ENCODE measurements at places on chromosomes 4 and X.

DNA sequence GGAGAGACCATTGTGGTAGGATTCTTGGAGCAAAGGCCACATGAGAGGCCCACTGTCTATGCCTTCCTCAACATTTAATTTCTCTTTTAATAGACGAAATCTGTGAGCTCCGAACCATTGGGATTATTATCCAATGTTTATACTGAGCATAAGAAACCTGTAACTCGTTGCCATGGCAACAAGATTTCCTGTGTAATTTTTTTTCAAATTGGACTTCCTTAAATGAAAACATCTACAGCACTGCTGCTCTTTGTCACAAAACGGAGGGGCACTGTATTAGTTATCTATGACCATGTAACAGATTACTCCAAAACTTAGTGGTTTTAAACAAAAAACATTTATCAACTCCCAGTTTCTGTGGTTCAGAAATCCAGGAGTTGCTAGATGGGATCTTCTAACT is 38.7 kb downstream of the PPP1R2C start:
- DNase-seq = no peak

- no peak for DNase-seq
These were observed 36.4 kb upstream of the ADH4 start for GRCh38 chr4:99180382-99181070.

DNA sequence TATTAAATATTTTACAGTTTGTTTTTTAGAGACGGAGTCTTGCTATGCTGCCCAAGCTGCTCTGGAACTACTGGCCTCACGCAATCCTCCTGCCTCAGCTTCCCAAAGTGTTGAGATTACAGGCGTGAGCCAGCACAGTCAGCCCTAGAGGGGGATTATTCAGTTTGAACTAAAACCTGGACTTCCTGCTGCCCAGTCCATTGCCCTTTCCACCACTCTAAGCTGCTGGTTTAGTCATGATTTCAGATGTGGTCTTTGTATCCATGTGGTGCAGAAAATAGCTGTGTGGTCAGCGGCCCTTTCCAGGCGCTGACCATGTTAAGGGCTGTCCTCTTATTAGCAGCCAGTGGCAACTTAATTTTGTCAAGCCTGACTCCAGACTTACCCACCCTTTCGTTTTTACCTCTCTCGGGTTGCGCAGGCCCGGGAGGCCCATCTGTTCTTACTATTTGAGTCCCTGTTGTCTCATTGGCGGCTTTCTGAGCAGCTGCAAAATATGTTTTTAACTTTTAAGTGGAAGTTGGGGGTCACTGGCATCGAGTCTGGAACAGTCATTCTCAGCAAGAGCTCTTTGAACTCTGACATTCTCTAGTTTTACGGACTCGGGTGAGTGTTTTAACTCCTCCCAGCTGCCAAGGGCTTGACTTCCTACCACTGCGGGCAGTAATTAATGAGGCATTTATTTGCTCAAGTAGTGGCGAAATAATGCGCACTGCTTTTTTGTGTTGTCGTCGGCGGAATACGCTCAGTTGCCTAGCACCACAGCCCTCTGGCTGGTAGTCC is 773 bp upstream of the VMA21 start:
- DNase-seq = no peak

DNA sequence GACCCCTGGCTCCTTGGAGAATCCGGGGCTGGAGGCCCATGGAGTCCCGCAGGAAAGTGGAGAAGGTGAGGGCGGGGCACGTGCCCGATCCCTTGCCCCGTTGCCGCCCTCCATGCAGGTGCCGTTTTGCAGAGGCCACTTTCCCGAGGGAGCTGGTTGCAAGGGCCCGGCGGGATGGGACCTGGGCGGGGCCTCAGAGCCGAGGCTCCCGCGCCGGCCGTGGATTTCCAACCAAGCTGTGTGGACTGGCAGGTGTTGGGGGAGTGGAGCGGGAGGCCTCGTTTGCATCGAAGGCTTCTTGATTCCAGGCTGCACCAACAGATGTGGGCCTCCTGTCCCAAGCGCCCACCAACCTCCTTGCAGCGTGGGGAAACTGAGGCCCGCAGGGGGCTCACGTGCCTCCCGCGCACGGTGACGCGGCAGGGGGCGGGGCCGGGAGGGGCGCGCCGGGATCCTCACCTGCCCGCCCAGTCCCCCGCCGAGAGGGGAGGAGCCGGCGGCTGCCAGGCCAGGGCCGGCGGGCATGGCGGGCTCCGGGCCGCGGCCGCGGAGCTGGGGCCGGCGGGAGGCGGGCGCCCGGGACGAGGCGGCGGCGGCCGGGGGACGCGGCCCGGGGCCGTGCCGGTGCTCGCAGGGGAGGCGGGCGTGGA is 24.9 kb downstream of the SH3BP2 start:
- DNase-seq = no peak

GRCh38 chr4:23814996-23815660 is 74.7 kb downstream of the PPARGC1A start:
- no peak for DNase-seq

DNA sequence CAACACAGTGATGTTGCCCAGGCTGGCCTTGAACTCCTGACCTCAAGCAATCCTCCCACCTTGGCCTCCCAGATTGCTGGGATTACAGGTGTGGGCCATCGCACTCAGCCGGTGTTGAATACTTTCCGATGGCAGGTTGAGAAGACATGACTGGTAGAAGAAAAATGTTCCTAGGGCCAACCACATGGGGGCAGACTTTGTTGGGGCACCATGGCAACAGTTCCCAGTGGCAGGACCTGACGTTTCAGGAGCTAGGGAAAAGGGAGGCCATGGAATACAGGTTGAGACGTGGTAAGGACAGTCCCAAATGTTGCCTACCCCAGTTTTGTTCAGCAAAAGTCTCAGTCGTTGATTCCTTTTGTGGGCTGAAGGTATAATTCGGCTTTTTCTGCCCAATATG is 134.6 kb downstream of the ASMT start:
- DNase-seq = no peak

DNA sequence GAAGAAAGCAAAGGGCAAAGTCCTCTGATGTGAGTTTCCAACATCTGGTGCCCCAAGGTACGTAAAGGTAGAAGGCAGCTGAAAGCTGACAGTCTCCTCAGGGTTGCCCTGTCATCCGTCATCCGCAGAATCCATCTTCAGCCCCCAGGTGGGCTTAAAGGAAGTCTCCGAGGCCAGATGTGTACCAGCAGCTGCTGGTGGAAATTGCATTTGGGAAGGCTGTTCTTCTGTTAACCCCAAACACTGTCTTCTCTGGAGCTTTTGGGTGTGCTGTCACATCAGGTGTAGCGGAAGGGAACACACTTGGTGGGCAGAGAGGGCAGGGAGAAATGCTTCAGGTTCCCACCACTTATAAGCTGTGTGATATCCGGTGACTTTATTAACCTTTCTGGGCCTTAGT is 310.0 kb upstream of the GATB start:
- DNase-seq = no peak

DNA sequence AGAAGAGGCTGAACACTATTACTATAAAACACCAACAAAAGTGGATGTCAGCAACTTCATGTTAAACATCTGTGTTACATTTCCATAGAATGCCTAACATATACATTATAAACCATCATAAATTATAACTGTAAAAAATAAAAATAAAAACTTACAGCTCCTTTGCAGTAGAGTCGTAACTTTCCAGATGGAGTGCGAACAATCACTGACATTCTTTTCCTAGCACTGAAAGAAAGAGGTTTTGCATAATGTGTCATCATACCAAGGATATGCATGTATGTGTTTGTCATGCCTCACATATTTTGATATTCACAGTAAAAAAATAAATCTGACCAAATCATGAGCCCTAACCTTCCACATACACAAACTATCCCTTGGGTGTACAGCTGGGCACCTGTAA is 113.1 kb downstream of the ATP8A1 start:
- DNase-seq = no peak

- DNase-seq = no peak
These were observed 97.1 kb downstream of the GPR143 start for GRCh38 chrX:9668537-9668936.

DNA sequence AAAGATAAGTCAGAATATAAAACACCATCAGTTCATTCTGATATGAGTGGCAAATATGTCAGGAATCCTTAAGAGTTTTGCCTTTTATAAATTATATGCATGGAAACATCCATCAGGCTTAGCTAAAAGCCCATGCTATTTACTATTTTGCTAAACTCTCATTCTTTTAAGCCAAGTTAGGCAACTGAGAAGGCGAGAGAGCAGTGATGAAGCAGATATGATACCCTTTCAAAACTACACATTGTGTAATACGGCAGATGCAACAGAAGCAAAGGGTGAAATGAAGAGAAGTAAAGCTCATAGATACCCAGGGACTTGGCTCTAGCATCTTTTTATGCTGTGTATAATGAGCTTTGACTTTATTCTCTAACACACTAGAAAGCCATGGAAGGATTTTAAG is 95.8 kb downstream of the SLIT2 start:
- no peak for DNase-seq

DNA sequence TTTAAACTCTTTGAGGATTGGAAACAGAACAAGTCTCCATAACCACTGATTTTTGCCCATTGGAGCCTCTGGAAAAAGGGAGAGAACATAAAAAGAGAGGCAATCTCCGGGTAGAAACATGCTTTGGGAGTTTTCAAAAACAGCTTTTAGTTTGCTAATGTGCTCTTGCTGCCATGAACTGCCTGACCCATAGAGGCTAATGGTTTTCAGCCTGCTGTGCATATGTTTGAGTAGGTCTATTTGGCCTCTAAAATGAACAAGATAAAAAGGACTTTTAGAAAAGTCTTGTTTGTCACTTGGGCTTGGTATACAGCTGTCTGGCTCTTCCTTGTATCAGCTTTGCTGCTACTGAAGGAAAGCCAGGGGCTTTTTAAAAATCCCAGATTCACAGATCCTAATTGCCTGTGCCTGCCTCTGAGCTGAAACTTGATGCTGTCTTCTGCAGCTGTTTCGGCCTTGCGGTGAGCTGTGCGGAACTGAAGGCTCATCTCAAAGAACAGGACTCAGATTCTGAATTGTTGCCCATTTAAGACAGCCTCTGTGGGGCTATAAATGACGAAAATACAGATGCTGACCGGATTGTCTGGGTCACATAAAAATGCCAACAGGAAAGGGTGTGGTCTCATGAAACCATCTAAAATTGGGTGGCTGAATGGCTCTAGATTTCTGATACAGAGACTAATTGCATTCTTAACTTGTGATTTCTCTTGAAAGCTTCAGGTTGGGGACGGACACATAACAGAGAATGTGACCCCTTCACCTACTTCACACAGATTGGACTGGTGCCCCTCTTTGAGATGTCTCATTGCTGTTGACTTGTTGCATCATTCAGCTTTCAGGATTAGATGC is 18.4 kb upstream of the ZNF41 start:
- no peak for DNase-seq

- DNase-seq = no peak
These were observed 15.9 kb downstream of the MID1IP1 start for GRCh38 chrX:38817004-38817703.

DNA sequence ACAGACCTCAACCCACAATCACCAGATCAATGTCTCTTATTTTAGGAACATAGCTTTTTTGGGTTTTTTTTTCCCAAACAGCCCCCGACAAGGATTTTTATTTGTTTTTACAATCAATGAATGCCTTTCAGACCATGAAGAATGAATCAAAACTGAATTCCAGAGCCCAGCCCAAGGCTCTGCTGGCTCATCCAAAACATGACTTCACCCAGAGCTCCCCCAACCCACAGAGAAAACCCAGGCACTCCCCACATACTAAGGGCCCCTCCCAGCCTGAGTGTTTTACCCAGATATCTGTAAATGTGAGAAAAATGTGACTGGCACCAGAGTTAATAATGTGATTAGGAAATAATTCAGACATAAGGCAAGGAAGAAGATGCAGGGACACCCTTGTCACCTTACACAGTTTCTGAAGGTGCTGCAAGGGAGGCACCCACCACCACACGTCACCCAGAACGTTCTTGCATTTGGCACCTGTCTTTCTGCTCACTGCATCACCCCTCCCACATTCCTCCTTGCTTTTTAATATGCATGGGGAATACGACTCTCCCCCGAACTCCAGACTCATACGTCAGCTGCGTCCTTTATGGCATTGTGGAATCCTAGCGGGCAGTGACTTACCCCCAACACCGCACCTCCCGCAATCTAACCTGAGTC is 47.8 kb upstream of the C4orf50 start:
- no peak for DNase-seq

- DNase-seq = no peak
These were observed 73.3 kb upstream of the LRPAP1 start for GRCh38 chr4:3605491-3605890.

GRCh38 chrX:69034451-69034850 is 130.8 kb downstream of the PJA1 start:
- no peak for DNase-seq

- no peak for DNase-seq
These were observed 510.0 kb downstream of the NLGN4X start for GRCh38 chrX:5718651-5719050.

GRCh38 chr4:147794787-147795413 is 63.0 kb downstream of the ARHGAP10 start:
- DNase-seq = no peak

DNA sequence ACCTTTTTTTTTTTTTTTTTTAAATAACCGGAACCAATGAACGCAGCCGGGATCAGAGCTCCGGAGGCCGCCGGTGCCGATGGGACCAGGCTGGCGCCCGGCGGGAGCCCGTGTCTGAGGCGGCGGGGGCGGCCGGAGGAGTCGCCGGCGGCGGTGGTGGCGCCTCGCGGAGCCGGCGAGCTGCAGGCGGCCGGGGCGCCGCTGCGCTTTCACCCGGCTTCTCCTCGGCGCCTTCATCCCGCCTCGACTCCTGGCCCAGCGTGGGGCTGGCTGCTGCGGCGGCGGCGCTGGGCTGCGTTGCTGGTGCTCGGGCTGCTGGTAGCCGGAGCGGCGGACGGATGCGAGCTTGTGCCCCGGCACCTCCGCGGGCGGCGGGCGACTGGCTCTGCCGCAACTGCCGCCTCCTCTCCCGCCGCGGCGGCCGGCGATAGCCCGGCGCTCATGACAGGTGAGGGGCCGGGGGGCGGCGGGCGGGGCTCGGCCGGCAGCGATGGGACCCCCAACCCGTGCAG is 337 bp downstream of the STIM2 start:
- DNase-seq = no peak

- no peak for DNase-seq
These were observed 66.7 kb upstream of the MTNR1A start for GRCh38 chr4:186621959-186622553.
